Heart left ventricle (tissue), 16 donors: ENCODE measurements at places on chromosomes 11 and 22. TPM values are rescaled to one million over a fixed set of nuclear protein-coding genes. Genes with fewer than 3 reads are reported as not detected.

GRCh38 chr11:102716527-102716926, 8.2 kb downstream of the MMP8 start:
- no peak overlapping the region for H3K27ac ChIP-seq
- no peak for DNase-seq
- no peaks in the 10 kb centered on the region for H3K27me3 ChIP-seq
- peaks cover 9% of the 10 kb centered on the region for H3K4me1 ChIP-seq
- no peaks in the 10 kb centered on the region for H3K36me3 ChIP-seq

B4GAT1 gene
- 37.3 TPM for total RNA-seq

DNA sequence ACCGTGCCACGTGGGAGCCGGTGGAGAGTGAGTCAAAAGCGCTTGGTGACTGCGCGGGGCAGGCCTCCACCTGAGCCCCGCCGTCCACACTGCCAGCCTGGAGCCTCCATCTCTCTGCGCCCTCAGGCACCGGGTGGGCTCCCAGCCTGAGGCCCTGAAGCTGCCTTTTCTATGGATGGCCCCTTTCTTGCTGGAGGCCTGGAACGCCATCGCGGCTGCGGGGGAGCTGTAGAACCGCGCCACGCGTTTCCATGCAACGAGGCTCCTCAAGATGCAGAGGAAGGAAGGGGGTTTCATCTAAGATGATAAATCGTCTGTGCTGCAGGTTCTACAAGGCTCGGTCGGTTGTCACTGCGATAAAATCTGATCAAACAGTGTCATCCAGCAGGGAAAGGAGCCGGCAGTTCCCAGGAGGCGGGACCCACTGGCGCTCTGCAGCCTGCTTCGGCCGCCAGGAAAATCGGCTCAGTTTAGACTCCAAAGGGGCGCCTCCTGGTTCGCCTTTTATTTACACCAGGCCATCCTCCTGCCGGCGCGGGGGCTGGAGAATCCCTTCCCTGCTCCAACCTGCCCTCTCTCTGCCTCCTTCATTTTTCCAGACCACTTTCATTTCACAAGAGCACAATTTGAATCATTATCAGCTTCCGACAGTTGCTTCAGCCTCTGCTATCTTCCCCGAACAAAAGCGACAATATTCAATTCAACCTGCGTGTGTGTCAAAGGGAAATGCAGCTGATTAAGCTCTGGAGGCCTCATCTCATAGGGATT, 624.4 kb downstream of the BRD1 start:
- H3K27me3 ChIP-seq = no peaks in the 10 kb centered on the region
- peak; percentile 10 for DNase-seq
- H3K36me3 ChIP-seq = no peaks in the 10 kb centered on the region
- H3K27ac ChIP-seq = no peak overlapping the region
- no peaks in the 10 kb centered on the region for H3K4me1 ChIP-seq

MAPK8IP2 gene
- total RNA-seq = 0.56 TPM

GRCh38 chr11:105357764-105358163, 218.2 kb upstream of the CARD18 start:
- DNase-seq = no peak
- H3K4me3 ChIP-seq = no peak overlapping the region
- no peaks in the 10 kb centered on the region for H3K36me3 ChIP-seq
- H3K27me3 ChIP-seq = no peaks in the 10 kb centered on the region
- no peaks in the 10 kb centered on the region for H3K4me1 ChIP-seq

DNA sequence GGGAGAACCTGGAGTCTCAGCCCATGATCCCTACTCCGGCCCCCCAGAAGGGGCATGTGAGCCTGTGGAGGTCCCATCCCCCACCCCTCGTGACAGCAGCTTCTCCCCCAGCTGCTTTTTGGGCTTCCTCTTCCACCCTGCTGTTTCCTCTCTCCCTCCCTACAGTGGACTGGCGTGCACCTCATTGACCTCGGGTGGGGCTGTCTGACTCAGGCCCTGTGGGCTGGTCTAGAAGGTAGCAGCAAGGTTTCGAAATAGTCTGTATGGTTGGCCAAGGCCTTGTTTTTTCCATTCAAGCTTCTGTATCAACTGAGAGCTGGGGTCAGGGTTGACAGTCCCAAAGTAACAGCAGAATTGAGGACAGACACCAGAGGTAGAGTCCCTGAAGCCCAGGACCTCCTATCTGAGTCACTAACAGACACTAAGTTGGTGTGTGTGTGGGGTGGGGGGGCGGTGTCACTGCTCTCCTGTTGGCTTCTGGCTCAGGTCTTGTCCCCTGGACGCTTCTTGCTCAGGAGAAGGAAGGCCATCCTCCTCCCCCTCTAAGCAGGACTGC, 7.7 kb downstream of the SLC37A2 start:
- no peaks in the 10 kb centered on the region for H3K36me3 ChIP-seq
- no peaks in the 10 kb centered on the region for H3K4me1 ChIP-seq
- DNase-seq = peak; percentile 63
- H3K27ac ChIP-seq = peak overlapping the region; percentile 29

SMC1B gene
- total RNA-seq = not detected

- no peak overlapping the region for H3K4me3 ChIP-seq
- no peaks in the 10 kb centered on the region for H3K27me3 ChIP-seq
- no peaks in the 10 kb centered on the region for H3K4me1 ChIP-seq
- H3K36me3 ChIP-seq = no peaks in the 10 kb centered on the region
- no peak overlapping the region for H3K27ac ChIP-seq
These were observed 98.0 kb downstream of the NAT10 start for GRCh38 chr11:34203377-34203871.

GRCh38 chr11:134664447-134665187, 252.6 kb upstream of the B3GAT1 start:
- H3K4me3 ChIP-seq = no peak overlapping the region
- no peaks in the 10 kb centered on the region for H3K36me3 ChIP-seq
- peaks cover 58% of the 10 kb centered on the region for H3K27me3 ChIP-seq
- no peaks in the 10 kb centered on the region for H3K4me1 ChIP-seq

GRCh38 chr11:12312132-12312531, 65.2 kb upstream of the PARVA start:
- no peak overlapping the region for H3K27ac ChIP-seq
- DNase-seq = no peak
- no peaks in the 10 kb centered on the region for H3K27me3 ChIP-seq
- H3K4me3 ChIP-seq = no peak overlapping the region

DNA sequence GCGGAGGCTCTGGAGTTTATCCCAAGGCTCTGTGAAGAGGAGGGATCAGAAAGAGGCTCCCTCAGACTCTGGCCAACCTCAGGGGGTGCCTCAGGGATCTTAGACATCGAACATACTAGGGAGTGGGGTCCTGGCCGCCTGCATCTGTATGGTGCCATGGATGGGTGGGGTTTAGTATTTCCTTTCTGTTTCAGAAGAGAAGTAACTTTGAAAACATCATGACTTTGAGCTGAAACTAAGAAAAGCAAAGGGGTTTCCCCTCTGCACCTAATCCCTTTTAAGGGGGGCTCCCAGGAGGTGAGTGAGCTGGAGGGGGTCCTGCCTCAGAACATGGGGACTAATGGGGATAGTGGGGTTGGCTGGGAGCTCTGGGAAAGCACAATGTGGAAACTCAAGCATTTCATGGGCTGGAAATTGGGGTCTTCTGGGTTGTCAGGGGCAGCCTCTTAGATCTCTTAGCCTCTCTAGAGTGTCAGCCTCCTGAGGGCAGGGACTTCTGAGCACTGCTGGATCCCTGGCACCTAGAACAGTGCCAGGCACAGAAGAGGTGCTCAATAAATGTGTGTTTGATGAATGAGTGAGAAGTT, 11.8 kb upstream of the SSTR3 start:
- H3K36me3 ChIP-seq = no peaks in the 10 kb centered on the region
- H3K4me3 ChIP-seq = no peak overlapping the region
- no peak overlapping the region for H3K27ac ChIP-seq
- H3K27me3 ChIP-seq = peaks cover 10% of the 10 kb centered on the region
- no peaks in the 10 kb centered on the region for H3K4me1 ChIP-seq
- no peak for DNase-seq

ZNF215 gene
- 0.56 TPM for total RNA-seq

TOB2 gene
- 74.5 TPM for total RNA-seq

GTSE1 gene
- total RNA-seq = 0.55 TPM

- H3K36me3 ChIP-seq = peaks cover 30% of the 10 kb centered on the region
- DNase-seq = peak; percentile 75
- H3K4me3 ChIP-seq = peak overlapping the region; percentile 92
- H3K4me1 ChIP-seq = peaks cover 60% of the 10 kb centered on the region
- peak overlapping the region; percentile 28 for H3K27ac ChIP-seq
These were observed 540 bp downstream of the PPARA start for GRCh38 chr22:46150655-46151477.

IGLL1 gene
- not detected for total RNA-seq

- no peaks in the 10 kb centered on the region for H3K4me1 ChIP-seq
- H3K4me3 ChIP-seq = no peak overlapping the region
- no peaks in the 10 kb centered on the region for H3K27me3 ChIP-seq
These were observed 189.2 kb downstream of the EFCAB6 start for GRCh38 chr22:43622886-43623285.

DNA sequence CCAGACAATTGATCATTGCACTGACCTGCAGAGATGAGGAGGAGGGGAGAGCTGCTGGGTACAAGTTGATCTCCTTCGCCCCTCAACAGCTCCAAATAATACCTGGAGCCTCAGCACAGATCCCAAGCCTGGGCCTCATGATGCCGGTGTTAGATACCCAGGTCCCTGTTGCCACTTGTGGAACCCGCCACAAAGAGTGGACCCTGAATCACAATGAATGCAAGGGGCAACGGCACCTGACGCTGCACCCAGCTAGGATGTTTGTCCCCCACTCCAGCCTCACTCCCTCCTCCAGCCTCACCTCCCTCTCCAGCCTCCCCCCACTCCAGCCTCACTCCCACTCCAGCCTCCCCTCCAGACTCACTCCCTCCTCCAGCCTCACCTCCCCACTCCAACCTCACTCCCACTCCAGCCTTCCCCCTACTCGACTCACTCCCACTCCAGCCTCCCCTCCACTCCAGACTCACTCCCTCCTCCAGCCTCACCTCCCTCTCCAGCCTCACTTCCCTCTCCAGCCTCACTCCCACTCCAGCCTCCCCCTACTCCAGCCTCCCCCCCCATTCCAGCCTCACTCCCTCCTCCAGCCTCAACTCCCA, 879.0 kb downstream of the BRD1 start:
- H3K4me1 ChIP-seq = no peaks in the 10 kb centered on the region
- H3K4me3 ChIP-seq = no peak overlapping the region
- H3K27me3 ChIP-seq = no peaks in the 10 kb centered on the region
- H3K27ac ChIP-seq = no peak overlapping the region
- DNase-seq = no peak

GRCh38 chr11:60985991-60986915, 14.8 kb downstream of the CD6 start:
- H3K36me3 ChIP-seq = no peaks in the 10 kb centered on the region
- no peak overlapping the region for H3K4me3 ChIP-seq
- no peaks in the 10 kb centered on the region for H3K4me1 ChIP-seq
